ENCODE measurements at places on chromosomes 1 and 21. TPM values are rescaled to one million over a fixed set of nuclear protein-coding genes. Genes with fewer than 3 reads are reported as not detected.

The CR1L gene
- total RNA-seq = not detected

The OR2C3 gene
- not detected for total RNA-seq

The RUNX3 gene
- total RNA-seq = 12.4 TPM

The KRTAP12-3 gene
- total RNA-seq = not detected

The PGBD5 gene
- 3.2 TPM for total RNA-seq

The IFFO2 gene
- total RNA-seq = 16.7 TPM

The KCND3 gene
- under 0.01 TPM for total RNA-seq

The AMY1C gene
- not detected for total RNA-seq

The NT5C1A gene
- not detected for total RNA-seq

The SLC1A7 gene
- total RNA-seq = not detected

The PCP4 gene
- not detected for total RNA-seq

The CELA3A gene
- not detected for total RNA-seq

Measured in melanocyte of skin (primary cell).